Stimulated activated CD8-positive, alpha-beta memory T cell treated with anti-CD3 and anti-CD28 coated beads, Interleukin-4, amount 100 ng/mL, for 1 hour (primary cell): ENCODE measurements at places on chromosomes 7 and 10.

DNA sequence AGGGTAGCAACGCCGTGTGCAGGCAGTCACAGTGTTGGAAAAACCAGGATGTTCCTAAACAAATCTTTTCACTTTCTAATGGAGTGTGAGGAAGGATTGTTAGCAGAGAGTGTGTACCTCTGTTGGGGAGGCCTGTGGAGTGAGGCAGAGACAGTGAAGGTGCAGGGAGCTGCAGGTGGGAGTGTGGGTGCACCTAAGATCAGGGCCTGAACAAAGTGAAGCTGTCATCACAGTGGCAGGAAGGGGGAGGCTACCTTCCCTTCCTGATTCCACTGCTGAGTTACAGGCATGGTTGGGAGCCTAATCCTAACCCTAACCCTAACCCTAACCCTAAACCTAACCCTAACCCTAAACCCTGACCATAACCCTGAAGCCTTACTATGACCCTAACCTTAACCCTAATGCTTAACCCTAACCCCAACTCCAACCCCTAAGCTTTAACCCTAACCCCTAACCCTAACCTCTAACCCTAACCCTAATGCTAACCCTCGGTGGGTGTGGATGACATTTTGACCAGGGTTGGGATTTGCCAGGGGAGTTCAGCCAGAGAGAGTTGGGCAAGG, 158.8 kb upstream of the KLF6 start:
- DNase-seq = no peak

DNA sequence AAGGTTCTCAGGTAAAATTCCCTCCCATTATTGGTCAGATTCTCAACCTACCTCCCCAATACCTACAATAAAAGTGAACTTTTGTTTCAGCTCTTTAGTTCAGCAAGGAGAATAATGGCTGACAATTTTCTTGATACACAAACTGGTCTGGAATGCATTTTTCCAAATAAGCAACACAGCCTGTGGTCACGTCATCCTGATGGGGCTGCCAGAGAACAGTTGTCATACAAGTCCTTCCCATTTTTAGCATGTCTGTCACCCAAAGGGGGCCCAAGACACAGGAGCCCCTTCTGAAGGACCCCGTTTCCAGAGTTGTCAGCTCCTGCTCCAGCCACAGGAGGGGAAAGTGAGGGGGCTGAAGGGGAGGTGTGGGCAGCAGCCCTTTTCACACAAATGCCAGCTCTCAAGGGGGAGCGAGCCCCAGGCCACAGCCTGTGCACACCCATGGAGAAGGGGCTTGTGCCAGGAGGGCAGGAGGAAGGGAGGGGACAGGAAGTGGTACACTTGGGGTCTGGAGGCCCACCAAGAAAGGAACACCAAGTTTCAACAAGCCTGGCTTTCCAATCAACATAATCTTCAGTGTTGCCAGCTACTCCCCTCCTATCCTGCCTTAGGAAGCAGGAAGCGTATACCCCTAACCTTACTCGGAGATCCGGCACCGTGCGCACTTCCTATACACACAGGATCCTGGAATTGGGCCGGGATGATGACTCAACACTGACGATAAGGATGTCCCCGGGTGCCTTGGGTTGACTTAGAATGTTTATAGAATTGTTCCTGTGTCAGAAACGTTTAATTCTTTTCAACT, 43.4 kb upstream of the PDLIM1 start:
- DNase-seq = no peak

GRCh38 chr10:22022257-22023032, 18.9 kb upstream of the DNAJC1 start:
- DNase-seq = no peak

DNA sequence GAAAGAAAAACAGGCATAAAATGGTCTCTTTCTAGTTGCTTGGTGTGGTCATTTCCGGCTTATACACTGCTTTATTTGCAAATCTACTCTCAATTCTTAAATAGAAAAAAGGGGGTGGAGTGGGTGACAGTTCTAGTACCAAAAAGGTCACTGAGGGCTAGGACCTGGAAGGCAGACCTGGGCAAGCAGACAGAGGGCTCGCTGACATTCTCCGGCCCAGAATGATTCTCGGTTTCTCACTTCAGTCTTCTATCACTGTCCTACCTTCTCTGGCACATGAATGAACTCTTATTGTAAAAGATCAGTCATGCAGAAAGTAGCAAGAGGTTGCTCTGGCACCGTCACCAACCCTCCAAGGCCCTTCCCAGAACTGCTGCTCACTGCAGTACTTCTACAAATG, 54.0 kb downstream of the MALSU1 start:
- DNase-seq = no peak

DNA sequence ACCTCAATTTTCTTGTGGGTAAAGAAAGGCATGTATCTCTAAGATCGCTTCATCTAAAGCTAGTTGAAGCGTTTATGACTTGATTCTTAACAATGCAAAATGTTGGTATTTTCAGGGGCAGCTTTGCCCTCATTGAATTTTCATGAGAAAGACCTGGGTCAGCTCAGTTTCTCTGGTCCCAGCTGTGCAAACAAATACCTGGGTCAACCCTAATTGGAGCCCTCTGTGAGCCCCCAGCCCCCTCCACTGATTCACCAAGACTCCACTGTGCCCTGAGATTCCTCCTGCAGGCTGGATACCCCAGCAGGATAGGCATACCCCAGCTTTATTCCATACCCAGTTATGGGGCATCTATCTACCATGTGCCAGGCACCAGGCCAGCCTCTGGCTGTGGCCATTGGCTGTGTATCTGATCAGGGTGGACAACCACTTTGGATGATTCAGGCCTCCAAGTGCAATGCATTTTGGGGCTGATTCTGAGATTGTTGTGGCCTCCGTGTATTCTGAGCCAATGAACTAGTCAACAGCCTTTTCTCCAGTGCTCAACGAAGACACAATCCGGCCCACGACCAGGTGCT, 201.9 kb downstream of the MYOF start:
- DNase-seq = no peak

GRCh38 chr7:81960026-81960425, 190.2 kb upstream of the HGF start:
- no peak for DNase-seq

GRCh38 chr10:38007991-38008390, 2.5 kb upstream of the ZNF33A start:
- no peak for DNase-seq

GRCh38 chr10:59513558-59513957, 151.2 kb upstream of the FAM13C start:
- no peak for DNase-seq

- no peak for DNase-seq
These were observed 78.4 kb upstream of the CACNA2D1 start for GRCh38 chr7:82521906-82522445.

DNA sequence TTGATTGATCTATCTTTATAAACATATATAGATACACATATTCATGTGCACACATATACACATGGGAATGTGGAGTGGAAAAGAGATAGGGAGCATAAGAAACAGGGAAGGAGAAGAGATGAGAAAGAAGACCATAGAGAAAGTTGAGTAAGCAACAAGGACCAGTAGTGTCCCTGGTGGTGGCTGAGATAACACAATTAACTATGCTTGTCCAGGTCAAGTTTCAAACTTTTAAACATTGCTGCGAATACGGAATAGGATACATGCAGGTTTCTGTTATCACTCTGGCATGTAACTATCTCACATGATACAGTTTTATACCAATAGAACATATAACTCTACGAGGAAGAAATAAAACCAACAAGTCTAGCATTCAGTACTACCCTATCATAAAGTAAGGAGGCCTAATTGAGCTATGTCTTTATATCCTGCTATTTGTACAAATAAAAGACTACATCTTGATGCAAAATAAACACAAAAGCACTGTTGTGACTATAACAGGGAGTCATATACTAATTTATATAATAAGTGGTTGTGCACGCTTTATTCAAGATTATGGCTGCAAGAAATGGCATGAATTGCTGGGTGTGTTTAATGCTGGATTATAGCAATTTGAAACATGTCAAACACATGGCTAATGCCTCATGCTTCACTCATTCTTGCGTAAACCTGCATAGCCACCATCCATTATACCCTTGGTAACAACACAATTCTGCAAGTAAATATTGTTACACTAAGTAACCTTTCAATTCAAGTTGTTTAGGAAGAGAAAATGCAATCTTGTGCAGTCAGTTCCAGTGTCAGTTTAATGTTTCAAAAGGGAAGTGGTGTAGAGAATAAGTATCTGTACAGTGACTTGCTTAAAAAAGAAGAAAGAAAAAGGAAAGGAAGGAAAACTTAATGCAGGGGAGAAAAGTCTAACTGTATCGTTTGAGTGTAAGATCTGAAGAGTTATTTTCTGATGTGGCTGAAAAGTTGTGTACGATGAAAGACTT, 8.2 kb downstream of the FOXP2 start:
- DNase-seq = no peak

DNA sequence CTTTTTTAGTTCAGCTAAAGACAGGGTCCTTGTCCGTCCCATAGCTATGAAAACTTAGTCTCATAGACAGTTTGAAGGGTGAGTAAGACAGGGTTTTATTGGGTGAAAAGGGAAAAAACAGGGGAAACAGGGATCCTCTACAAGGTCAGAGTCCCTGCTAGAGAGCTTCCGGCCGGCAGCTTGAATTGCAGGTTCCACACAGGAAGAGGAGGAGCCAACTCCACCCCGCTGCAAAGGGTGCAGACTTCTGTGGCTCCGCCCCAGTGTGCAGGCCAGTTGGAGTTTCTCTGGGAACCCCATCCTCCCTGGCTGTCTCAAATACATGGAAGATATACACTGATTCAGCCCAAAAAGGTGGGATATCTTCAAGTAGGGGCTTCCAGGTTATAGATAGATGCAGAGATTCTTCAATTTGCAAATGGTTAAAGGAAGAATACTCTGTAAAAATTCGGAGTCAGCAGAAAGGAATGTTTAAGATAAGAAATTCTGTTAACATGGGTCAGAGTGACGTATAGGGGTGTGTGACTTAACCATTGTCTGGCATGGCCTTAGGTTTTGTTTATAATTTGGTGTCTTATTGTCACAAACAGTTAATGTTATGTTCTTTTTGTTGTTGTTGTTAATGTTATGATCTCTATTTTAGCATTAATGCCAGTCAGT, 34.6 kb upstream of the HECW1 start:
- DNase-seq = no peak

DNA sequence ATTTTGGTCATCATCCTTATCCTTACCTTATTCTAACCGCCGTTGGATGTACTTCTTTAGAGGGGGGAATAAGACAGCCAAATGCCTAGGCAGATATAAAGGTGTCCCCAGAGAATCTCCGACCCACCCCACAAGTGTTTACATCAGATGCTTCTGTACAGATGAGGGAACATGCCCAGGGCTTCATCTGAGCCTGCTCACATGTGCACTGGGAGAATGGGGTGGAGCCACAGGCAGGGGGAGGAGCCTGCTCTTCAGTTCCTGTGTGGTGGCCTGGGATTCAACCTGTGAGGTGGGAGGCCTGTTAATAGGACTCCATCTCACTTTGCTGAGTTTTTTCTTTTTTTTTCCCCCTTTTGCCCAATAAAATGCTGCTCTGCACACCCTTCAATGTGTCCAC, 27.6 kb upstream of the OPTN start:
- DNase-seq = no peak

DNA sequence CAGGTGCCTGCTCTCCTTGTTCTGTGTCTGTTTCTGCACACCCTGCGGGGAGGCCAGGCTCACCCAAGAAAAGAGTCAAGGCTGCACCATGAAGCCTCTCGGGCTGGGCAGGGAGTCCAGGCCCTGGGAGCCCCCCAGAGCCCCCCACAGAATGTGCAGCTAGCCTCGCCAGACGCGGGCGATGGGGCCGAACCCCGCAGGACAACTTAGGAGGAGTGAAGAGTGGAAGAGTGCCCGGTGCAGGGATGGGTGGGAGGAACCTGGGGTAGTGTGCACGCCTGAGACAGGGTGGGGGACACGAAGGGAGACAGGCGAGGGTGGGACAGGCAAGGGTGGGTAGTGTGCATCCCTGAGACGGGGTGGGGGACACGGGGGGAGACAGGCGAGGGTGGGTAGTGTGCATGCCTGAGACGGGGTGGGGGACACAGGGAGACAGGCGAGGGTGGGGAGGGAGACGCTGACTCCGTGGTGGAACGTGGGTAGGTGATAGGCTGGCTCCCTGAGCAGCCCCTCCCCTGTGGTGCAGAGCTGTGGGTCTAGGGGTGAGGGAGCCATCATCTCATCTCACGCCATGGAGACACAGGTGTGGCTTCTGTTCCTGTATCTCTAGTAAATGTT, 615.4 kb downstream of the DNAJB6 start:
- DNase-seq = no peak

GRCh38 chr10:24791084-24791726, 67.5 kb upstream of the ARHGAP21 start:
- no peak for DNase-seq
